Stimulated activated CD4-positive, alpha-beta T cell treated with anti-CD3 and anti-CD28 coated beads, TNF-alpha, amount 100 ng/mL, for 1 hour (primary cell): ENCODE measurements at places on chromosomes 2 and 18.

DNA sequence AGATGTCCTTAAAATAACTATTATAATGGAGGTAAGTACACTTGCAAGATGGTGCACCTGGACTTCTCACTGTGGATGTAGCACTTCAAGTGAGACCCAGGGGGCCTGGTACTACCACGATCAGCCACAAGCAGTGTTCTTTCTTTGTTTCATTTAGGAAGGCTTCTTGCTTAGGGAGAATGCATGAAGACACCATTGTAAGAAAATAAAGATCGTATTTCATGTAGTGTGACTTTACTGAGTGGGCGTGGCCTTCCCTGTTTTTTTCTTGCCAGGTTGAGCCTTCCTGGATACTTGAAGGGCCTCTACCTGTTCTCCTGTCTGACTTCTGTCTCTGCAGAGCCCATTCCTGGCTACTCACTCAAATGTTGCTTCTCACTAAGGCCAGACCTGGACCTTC is 615.6 kb upstream of the SOX11 start:
- no peak for DNase-seq

- DNase-seq: no peak
Measured at GRCh38 chr2:33673937-33674336, 74.8 kb upstream of the FAM98A start.

DNA sequence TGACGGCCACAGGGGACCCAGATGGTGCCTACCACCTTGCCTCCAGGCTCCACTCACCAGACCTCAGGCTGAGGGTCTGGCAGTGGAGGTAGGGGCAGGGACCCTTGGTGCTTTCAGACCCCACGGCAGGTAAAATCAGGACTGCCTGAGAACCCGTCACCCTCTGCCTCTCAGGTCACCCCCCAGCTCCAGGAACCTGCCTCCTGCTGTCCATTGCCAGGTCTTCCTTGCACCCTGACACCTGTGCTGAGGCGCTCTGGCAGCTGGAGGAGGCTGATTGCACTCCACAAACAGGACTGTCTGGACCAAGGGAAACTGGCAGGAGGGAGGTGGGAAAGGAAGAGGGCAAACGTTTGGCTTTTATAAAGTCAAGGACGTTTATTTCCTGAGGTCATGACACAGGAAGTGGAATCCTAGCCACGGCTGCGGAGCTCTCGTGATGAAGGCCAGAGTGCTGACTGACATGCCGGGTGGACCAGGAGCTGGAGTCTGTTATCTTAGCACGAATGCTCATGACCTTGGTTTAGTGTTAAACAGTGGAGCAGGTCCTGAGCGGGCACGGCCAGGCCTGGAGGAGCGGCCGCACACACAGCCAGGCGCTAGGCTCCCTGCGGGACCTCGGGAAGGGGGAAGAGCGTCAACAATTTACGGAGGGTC is 40.5 kb downstream of the ANO7 start:
- DNase-seq: no peak

- no peak for DNase-seq
Measured at GRCh38 chr2:196482119-196483065, 157.1 kb upstream of the CCDC150 start.

- DNase-seq: no peak
Measured at GRCh38 chr18:42064109-42064508, 109.1 kb downstream of the PIK3C3 start.

DNA sequence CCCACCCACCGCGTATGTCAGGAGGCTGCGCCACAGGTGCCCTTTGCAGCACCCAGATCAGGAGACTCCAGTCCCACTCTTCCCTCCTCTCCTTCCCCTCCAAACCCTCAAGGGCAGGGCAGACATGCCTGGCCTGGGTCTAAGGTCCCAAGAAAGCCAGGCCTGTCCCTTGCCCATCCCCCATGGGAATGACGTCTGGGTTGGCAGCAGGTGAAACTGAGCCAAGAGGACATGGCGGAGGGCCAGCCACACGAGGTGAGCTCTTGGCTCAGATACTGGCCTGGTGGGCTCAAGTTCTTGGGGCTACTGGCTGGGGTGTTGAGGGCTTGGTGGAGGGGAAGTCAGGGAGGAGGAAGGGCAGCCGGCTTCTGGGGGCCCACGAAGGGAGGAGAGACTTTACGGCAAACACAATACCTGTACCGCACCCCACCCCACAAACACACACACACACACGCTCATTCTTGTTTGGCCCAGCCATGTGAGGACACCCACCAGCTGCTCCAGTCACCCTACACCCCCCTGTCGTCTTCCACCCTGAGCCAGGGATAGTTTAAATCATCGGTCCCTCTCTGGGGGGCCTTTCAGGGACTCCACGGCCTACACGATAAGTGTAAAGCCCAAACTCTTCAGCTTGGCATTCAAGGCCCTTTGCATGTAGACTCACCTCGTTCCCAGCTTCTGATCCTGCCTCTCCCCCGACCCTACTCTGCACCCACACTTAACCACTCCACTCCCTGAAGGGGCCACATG is 24.1 kb upstream of the TNS1 start:
- DNase-seq: no peak
